Epithelial cell of esophagus (primary cell): ENCODE measurements at places on chromosomes 5 and 9.
A peak's percentile ranks its signal among the peaks of the same experiment; 100 is the strongest.

GRCh38 chr5:112154940-112155686 lies 264.0 kb downstream of the EPB41L4A start:
- DNase-seq = peak; percentile 65

- DNase-seq = no peak
Observed at GRCh38 chr5:37915097-37915736, 75.4 kb upstream of the GDNF start.

- no peak for DNase-seq
Observed at GRCh38 chr9:131105952-131106351, 9.6 kb downstream of the AIF1L start.

- DNase-seq = no peak
Observed at GRCh38 chr5:179978792-179979191, 71.1 kb upstream of the TBC1D9B start.

DNA sequence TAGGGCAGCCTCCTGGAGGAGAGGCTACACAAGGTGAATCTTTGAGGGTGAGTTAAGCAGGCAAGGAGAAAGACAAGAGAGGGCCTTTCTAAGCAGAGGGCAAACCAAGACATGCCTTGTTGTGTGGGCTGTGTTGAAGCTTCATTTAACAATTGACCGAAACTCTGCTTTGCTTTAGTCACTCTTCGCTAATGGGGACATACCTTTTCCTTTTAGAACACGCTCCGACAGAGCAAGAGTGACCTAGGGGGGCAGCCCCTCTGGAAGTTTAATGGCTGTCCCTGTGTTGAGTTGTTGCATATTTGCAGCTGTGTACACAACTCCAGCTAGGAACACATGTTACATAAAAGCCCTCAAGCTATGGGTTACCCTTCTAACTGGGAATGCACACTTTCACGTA lies 218.1 kb upstream of the WWC1 start:
- peak; percentile 60 for DNase-seq

- DNase-seq = no peak
Observed at GRCh38 chr5:180689071-180689694, 39.8 kb upstream of the FLT4 start.

DNA sequence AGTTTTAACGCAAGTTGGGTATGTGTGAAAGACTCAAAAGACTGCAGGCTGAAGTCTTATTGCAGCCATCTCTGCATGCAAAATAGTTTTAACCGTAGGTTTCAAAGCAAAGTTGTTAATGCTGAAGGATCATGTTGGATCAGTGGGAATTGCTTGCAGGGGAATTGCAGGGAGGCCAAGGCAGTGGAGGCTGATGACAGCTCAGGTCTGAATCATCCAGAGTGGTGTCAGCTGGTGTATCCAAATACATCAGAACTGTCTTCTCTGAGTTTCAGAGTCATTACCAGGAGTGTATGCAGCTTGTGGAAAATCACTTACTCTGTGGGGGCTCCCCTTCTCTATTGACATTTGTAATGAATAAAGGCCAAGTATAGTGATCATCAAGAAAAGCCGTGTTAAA lies 435.7 kb downstream of the SH3GL2 start:
- peak; percentile 31 for DNase-seq

DNA sequence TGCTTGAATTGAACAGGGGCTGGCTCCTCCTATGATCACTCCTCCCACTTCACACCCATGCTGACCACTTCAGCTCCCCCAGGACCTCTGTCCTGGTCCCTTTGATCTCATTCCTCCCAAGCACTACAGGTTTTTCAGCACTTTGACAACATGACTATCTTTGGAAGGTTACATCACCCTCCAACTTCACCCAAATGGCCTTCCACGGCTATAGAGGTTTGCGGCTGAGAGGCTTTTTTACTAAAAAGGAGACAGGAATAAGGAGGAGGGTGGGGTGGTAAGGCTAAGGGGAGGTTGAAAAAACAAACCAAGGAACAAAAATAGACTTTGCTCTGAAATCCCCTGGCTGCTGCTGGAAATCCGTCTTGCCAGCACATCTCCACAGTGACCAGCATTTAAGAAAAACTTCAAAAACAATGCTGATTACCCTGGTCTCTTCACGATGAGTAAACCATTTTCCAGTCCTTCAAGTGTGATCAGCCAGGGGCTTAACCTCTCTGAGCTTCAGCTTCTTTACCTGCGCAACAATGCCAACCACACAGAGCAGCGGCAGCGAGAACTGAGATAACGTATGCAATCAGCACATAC lies 102.7 kb downstream of the DPYSL3 start:
- DNase-seq = no peak

GRCh38 chr5:94815313-94816039 lies 197.0 kb downstream of the SLF1 start:
- DNase-seq = no peak

- DNase-seq = peak; percentile 50
Observed at GRCh38 chr9:121698627-121699570, 47.5 kb downstream of the DAB2IP start.

DNA sequence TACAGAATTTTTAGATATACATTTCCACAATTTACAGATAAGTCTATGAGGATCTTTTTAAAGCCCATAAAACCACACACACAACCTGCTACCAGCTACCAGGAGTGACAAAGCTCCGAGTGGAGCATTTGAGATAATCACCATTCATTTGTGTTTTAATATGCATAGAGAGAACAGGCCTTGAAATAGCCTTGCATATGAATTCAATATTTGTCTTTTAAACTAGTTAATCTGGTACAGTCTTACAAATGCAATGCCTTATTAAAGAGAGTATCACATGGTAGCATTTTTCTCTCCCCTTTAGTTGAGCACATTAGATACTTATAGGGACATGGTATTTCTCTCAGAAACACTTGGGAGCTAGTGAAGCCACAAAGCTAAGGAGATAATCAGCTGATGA lies 49.1 kb downstream of the SEMA5A start:
- no peak for DNase-seq

- peak; percentile 50 for DNase-seq
Observed at GRCh38 chr9:88106492-88106891, 31.8 kb downstream of the SPATA31C2 start.

DNA sequence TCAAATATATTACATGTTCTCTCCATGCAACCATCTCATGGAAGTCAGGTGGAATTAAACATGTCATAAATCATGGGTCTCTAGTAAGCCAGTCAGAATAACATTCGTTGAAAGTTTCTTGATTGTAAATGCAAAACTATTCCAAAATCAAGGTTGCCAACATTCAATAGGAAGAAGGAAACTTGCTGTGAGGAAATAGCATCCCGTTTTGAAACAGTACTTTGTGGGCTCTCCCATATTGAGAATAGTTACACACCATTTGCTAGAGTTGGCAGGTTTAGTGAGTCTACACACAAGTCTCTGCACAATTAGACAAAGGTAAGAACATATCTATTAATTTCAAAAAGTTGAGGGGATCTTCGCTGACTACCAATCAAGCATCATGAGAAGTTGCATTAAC lies 338.5 kb downstream of the GLIS3 start:
- no peak for DNase-seq

GRCh38 chr9:25691786-25692185 lies 13.5 kb upstream of the TUSC1 start:
- DNase-seq = no peak

DNA sequence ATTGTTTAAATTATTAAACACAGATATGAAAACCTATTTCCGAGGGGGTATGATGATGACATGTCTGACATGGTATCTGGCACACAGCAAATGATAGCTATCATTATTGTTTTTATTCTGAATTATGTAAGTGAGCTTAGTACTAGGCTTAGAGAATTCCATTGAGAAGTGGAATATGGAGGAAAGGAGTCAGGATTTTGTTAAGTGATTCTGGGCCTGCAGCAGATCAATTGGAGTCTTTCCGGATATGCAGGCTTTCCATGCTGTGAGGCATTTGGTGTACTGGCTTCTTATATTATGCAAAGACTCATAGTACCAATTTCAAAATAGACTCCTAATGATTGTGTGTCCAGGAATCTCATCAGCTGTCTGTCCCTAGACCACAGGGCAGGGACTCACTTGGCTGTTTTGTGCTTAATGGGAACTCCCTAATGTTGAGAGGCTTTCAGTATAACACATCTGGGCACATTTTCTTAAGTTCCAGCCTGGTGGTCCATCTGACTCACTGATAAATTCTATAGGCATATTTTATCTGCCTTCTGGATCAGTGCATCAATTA lies 180.0 kb upstream of the KLF9 start:
- DNase-seq = peak; percentile 30

GRCh38 chr5:78717674-78718584 lies 69.4 kb upstream of the LHFPL2 start:
- peak; percentile 21 for DNase-seq

- peak; percentile 74 for DNase-seq
Observed at GRCh38 chr5:59287884-59288283, 605.6 kb downstream of the PDE4D start.

DNA sequence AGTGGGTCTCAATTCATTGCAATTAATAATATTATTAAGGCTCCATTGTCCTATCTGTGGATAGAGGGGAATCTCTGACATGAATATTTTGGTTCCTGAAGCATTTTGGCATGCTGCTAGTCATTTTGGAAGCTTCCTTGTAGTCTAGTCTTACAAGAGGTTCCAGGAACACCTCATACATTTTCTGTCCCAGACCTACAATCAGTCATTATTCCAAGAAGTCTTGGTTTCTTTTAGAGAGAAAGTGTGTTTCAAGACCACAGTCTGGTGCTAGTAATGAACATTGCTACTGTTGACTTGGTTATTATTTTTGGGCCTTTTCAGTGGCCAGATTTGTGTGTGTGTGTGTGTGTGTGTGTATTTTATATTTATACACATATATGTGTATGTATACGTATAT lies 98.9 kb downstream of the ERCC6L2 start:
- DNase-seq = no peak

DNA sequence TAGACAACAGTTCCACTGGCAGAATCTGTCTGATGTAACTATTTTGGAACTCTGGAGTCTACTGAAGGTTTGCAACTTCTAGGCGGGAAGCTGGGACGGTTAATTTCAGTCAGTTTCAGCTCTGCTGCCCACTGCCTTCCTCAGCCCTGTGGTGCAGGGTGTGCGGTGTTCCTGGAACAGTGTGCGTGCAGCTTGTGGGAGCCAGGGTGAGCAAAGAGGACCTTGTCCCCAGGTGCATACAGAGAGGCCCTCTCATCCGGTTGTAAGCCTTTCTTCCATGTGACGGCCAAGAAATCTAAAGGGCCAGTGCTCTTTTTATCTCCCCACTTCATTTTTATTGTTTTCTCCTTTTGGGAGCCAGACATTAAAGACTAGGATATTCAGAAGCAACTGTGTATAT lies 114.6 kb downstream of the EHMT1 start:
- DNase-seq = no peak

DNA sequence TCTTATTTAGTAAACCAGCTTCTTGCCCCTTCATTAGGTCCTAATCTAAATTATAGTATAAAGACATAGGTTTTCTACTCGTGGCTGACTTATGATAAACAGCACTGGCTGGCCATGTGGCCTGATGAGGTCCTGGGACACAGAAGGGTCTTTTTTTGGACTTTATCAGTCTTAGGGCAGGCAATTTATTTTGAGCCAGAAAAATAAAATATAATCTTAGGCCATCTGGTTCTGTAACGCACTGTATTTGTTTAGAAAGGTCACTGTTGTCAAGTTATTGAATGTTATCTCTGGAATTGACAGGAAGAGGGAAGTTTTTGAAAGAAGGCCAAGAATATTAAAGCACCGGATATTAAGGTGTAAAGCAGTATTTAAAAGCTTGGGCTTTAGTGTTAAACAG lies 53.9 kb downstream of the RFX3 start:
- no peak for DNase-seq

DNA sequence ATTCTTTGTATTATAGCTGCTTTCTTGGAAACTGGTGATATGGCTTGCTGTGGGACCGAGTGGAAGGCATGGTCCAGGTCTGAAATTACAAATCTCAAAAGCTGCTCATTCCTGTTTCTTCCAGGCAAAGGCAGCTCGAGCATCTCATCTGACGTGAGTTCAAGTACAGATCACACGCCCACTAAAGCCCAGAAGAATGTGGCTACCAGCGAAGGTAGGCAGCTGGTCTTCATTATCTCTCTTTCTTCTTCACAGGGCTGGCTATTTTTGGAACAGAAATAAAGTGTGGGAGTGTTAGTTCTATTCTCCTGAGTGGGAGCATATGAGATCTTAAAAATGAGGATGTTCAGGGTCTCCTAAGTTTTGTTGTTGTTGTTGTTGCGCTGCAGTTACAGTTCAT lies 115.9 kb downstream of the FBXL7 start:
- DNase-seq = no peak

DNA sequence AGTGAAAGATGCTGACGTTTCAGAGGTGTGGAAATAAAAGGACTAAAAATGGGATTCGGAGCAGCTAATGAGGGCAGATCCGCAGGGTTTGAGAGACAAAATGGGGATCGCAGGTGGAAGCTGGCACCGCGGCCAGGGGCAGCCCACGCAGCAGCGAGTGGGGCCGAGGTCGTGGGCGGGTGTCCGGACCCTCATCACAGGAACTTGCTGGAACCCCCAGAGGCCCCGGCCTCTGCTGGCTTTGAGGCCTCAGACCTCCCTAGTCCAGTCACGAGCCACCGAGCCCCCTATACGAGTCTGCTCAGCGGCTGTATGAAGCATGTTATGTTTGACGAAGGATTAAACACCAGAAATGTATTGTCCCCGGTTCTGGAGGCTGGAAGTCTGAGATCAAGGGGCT lies 45.8 kb upstream of the FCN1 start:
- no peak for DNase-seq

DNA sequence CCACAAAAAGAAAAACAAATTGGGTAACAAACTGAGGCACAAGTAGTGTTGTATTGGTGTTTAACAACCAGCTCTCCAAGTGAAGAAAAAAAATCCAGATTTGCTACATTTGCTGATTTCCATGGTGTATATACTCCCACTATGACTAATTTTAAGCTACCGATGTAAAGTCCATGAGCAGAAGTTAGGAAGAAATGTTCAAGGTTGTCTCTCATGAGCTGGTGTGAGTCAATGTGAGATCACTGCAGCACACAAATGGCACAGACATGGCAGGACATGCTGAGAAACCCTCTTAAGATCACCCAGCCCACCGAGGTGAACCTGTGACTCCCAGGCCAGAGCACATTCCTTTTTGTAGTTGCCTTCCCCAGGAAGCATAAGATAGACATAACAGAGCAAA lies 36.2 kb downstream of the SLC44A1 start:
- peak; percentile 99 for DNase-seq

GRCh38 chr9:127253446-127253845 lies 11.1 kb upstream of the GARNL3 start:
- no peak for DNase-seq

- no peak for DNase-seq
Observed at GRCh38 chr9:7265181-7265580, 507.4 kb downstream of the KDM4C start.

DNA sequence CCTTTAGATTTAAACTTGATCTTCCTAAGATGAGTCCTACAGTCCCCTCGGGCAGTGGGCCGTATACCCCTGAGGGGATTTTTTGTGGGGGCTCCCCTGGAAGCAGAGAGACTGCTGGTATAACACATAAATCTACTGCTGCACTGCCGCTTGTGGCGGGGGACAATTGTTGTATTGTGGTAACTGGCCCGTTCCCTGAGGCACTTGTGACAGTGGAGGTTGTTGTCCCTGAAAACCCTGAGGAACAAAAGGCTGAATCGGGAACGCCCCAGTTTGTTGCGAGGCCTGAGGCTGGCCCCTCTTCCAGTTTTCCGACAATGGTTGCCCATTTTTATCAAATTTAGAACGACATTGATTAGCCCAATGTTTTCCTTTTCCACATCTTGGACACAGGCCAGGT lies 4.7 kb upstream of the TMEM141 start:
- no peak for DNase-seq

GRCh38 chr5:28810751-28811136 lies 1772.4 kb upstream of the CDH9 start:
- no peak for DNase-seq

- peak; percentile 62 for DNase-seq
Observed at GRCh38 chr9:76687861-76688391, 76.3 kb upstream of the PCA3 start.
